Spinal cord (tissue), 10 donors: ENCODE measurements at places on chromosomes 6 and 20. TPM values are rescaled to one million over a fixed set of nuclear protein-coding genes. Genes with fewer than 3 reads are reported as not detected.

The IL17F gene
- total RNA-seq, result not detected

The FAXC gene
- 31.7 TPM for total RNA-seq

DNA sequence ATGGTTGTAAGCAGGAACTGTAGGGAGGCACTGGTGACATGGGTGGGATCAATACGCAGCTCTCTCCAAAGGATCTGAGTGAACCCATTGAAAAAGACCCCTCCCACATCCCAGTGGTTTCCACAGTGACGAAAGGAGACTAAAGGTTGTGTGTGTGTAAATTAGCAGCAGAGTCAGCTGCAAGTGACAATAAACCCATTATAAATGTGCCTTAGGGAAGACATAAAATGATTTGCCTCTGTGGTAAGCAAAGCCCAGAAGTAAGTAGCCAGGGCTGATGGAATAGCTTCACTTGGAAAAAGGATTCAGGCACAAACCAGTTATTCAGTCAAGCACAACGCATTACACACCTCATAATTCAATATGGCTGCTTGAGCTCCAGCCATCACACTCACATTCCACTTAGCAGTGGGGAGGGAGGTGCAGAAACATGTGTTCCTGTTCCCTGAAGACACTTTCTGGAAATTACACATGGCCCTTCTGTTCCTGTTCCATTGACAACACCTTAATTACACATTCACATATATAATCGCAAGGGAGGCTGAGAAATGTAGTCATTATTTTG is 231.4 kb downstream of the PREX1 start:
- no peak for DNase-seq
- peaks cover 2% of the 10 kb centered on the region for H3K27me3 ChIP-seq
- H3K4me3 ChIP-seq, result no peak overlapping the region
- H3K36me3 ChIP-seq, result no peaks in the 10 kb centered on the region
- no peaks in the 10 kb centered on the region for H3K4me1 ChIP-seq

GRCh38 chr6:85644279-85644762 is 1.6 kb upstream of the SYNCRIP start:
- peak overlapping the region; percentile 89 for H3K4me3 ChIP-seq
- H3K27me3 ChIP-seq, result no peaks in the 10 kb centered on the region
- DNase-seq, result no peak
- H3K36me3 ChIP-seq, result peaks cover 5% of the 10 kb centered on the region
- H3K4me1 ChIP-seq, result no peaks in the 10 kb centered on the region
- peak overlapping the region; percentile 99 for H3K27ac ChIP-seq

The OR2J3 gene
- 0.11 TPM for total RNA-seq

GRCh38 chr6:135225911-135226310 is 44.8 kb downstream of the MYB start:
- no peak overlapping the region for H3K4me3 ChIP-seq
- H3K27ac ChIP-seq, result no peak overlapping the region
- no peaks in the 10 kb centered on the region for H3K36me3 ChIP-seq

- no peak for DNase-seq
- H3K27ac ChIP-seq, result no peak overlapping the region
- no peaks in the 10 kb centered on the region for H3K27me3 ChIP-seq
- peaks cover 31% of the 10 kb centered on the region for H3K4me1 ChIP-seq
These were observed 146.5 kb downstream of the PREX1 start for GRCh38 chr20:48681201-48681872.

The PSORS1C2 gene
- not detected for total RNA-seq

The DDAH2 gene
- 207 TPM for total RNA-seq
